ENCODE measurements at places on chromosomes 1 and 21.

DNA sequence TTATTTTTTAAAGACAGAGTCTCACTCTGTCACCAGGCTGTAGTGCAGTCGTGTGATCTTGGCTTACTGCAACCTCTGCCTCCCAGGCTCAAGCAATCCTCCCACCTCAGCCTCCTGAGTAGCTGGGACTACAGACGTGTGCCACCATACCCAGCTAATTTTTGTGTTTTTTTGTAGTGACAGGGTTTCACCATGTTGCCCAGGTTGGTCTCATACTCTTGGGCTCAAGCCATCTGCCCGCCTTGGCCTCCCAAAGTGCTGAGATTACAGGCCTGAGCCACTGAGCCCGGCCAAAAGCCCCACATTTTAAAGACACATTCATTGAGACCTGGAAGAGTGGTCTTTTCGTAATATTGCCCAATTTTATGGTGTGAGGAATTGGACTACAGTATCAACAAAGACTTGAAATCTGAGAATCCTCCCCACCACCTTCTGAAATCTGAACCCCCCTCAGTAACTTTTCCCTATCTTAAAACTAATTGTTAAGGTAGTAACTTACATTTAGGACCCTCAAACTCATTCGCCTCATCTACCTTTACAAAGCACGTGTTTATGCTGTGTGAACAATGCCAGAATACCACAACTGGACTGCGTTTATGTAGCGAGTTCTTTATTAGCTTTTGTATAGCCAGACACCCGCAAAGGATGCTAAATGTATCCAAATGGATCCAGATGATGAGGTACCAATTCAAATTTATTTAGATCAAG, 2.7 kb downstream of the ERRFI1 start:
- no peak overlapping the region for H3K4me3 ChIP-seq
- no peak overlapping the region for H3K27ac ChIP-seq
- no peak for DNase-seq
- H3K4me1 ChIP-seq: peaks cover 11% of the 10 kb centered on the region
- no peaks in the 10 kb centered on the region for H3K36me3 ChIP-seq
- H3K27me3 ChIP-seq: peaks cover 56% of the 10 kb centered on the region

DNA sequence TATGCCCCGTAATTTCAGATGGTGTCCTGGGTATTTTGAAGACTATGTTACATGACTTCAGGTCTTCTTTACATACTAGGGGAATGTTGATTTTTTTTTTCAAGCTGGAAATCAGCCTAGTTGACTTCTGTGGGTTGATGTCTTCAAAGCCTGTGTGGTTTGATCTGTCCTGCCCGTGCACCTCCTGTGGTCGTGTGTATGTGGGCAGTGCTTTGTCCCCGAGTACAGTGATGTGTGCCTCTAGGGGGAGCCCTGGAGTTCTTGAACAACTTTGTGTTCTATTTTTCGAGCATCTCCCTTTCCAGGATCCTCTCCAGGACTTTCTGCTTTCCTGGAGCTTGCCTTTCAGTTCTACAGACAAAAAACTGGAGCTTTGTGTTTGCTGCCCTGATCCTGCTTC, 28.9 kb downstream of the OBSCN start:
- no peaks in the 10 kb centered on the region for H3K4me1 ChIP-seq
- no peak overlapping the region for H3K27ac ChIP-seq
- peaks cover 74% of the 10 kb centered on the region for H3K36me3 ChIP-seq
- no peak for DNase-seq
- H3K27me3 ChIP-seq: no peaks in the 10 kb centered on the region
- H3K4me3 ChIP-seq: no peak overlapping the region

DNA sequence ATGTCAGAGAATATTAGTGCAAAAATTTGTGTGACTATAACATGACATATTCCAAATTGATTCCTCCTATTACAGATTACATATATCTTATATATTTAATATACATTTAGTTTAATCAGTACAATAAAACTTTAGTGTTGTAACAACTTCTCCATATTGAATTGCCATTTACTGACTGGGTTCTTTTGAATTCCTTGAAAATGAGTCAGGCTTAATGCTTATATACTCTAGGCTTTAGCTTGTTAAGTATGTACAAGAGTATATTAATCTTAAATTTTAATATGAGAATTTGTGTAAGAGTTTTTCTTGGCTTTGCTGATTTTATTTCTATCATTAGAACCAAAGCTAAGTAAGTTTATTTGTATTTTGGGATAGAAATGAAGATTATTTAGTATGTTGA, 40.3 kb downstream of the XPR1 start:
- no peak for DNase-seq
- no peak overlapping the region for H3K4me3 ChIP-seq
- H3K27ac ChIP-seq: no peak overlapping the region
- peaks cover 12% of the 10 kb centered on the region for H3K4me1 ChIP-seq
- peaks cover 42% of the 10 kb centered on the region for H3K36me3 ChIP-seq

DNA sequence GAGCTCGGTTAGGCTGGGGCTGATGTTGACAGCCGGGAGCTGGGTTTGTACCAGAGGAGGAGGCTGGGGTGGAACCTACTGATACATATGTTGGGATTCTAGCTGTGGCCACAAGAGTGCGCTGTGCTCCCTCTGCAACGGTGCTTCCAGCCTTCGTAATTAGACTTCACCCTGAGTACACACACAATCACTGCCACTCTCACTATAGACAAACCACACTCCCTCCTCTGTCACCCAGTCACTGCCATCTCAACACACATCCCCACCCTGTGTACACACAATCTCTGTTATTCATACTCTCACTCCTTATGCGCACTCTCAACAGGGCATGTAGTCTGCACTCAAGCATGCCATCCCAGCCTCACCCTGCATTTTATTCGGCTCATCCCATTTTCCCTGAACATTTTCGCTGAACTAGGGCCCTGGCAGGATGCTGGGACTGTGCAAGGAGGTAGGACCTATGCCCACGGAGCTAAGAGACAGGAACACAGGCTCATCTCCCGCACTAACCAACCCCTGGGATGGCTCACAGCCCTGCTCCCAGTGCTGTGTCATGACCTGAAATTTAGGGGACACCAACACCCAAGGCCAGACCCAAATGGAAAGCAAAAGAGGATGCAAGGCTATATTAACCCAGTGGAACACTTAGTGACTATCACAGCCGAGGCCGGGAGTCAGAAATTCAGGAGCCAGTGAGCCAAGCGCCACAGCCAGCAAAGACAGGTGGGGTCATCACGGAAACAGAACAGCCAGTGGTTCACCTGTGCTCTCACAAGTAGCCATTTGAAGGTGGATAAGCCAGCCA, 5.7 kb downstream of the GJB3 start:
- H3K4me3 ChIP-seq: no peak overlapping the region
- no peak overlapping the region for H3K27ac ChIP-seq
- peaks cover 8% of the 10 kb centered on the region for H3K4me1 ChIP-seq
- H3K36me3 ChIP-seq: no peaks in the 10 kb centered on the region

GRCh38 chr1:92755541-92756461, 29.1 kb downstream of the EVI5 start:
- no peak overlapping the region for H3K4me3 ChIP-seq
- peaks cover 10% of the 10 kb centered on the region for H3K27me3 ChIP-seq
- H3K4me1 ChIP-seq: no peaks in the 10 kb centered on the region
- DNase-seq: no peak
- no peak overlapping the region for H3K27ac ChIP-seq

GRCh38 chr1:54461731-54462596, 55.8 kb upstream of the SSBP3 start:
- H3K27ac ChIP-seq: no peak overlapping the region
- peaks cover under 1% of the 10 kb centered on the region for H3K27me3 ChIP-seq
- no peak for DNase-seq
- no peaks in the 10 kb centered on the region for H3K36me3 ChIP-seq
- H3K4me3 ChIP-seq: no peak overlapping the region
- H3K4me1 ChIP-seq: peaks cover 20% of the 10 kb centered on the region

DNA sequence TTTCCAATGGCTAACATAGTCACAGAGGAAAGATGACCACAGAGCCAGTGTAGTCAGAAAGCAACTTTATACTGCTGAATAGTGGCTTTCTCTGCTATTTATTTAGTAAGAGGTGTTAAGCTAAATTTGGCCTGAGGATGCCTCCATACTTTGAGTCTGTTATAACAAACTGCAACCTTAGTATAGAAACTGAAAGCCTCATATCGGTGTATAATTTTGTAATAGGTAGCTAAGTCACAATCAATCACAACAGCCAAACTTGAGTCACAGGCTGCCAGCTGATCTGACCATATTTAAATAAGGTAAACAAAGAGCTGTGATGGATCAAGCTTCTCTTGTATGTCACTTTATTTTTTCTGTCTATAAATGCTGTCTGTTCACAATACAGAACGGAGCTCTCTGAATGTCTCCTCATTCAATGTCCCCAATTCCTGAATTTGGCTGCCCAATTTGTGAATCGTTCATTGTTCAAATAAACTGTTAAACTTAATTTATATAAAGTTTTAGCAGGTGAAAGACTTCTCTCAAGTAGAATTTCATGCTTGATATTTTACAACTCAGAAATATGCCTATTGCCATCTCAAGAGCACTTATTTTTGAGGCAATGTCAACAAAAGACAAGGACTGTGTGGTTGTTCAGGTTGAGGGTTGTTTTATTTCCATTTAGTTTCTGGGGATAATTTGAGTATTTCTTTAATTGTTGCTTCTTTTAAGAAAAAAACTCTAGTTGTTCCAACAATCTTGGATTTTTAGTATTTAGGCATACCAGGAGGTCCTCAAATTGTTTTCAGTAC, 339.7 kb upstream of the B3GALT2 start:
- no peaks in the 10 kb centered on the region for H3K27me3 ChIP-seq
- H3K4me3 ChIP-seq: no peak overlapping the region
- no peak for DNase-seq
- H3K27ac ChIP-seq: no peak overlapping the region

DNA sequence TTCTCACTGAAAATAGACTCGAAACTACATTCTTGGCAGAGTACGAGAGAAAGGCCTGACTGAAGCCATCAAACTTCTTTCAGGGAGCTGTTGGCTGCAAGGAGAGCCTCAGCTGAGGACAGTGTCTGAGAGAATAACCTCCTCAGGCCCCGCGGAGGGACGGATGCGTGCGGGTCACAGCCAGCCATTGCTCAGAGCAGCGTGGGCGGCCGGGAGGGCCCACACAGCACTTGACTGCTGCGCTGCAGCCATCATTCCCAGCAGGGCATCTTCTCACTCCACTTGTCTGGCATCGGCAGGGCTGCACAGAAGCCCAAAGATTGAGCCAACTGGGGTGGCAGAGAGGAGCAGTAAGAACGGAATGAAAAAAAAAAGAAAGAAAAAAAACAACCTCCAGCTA, 113.5 kb downstream of the XCL2 start:
- no peak overlapping the region for H3K27ac ChIP-seq
- H3K36me3 ChIP-seq: no peaks in the 10 kb centered on the region
- peaks cover 10% of the 10 kb centered on the region for H3K4me1 ChIP-seq
- no peaks in the 10 kb centered on the region for H3K27me3 ChIP-seq
- no peak for DNase-seq

- H3K4me3 ChIP-seq: no peak overlapping the region
- no peaks in the 10 kb centered on the region for H3K27me3 ChIP-seq
- peaks cover 19% of the 10 kb centered on the region for H3K4me1 ChIP-seq
These were observed 71.9 kb downstream of the DTL start for GRCh38 chr1:212107481-212107880.

DNA sequence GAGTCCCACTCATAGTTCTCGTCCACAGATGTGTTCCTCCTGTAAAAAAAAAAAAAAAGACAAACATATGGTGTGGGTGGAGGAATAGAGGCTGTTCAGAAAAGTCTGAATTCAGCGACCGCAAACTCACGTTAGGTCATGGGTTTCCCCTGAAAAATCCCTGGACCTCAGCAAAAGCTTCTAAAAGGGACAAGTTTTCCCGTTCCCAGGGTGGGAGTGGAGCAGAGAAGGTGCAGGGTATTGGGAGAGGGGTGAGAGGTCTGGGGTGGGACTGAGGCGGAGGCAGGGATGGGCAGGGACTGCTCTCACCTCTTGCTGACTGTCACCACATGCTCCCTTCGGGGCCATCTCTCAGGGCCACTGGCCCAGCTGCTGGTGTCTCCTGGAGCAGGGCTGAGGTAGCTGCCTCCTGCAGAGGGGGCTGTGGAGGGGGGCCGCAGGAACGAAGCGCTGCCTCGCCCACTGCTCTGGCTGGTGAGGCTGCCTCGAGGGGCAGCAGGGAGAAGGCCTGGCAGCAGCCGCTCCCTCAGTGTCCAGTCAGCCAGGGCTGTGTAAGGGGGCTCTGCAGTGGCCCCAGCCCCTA, 2.6 kb upstream of the TAGLN2 start:
- DNase-seq: no peak
- H3K27me3 ChIP-seq: no peaks in the 10 kb centered on the region
- no peak overlapping the region for H3K4me3 ChIP-seq
- H3K36me3 ChIP-seq: peaks cover 19% of the 10 kb centered on the region
- H3K4me1 ChIP-seq: peaks cover 15% of the 10 kb centered on the region

DNA sequence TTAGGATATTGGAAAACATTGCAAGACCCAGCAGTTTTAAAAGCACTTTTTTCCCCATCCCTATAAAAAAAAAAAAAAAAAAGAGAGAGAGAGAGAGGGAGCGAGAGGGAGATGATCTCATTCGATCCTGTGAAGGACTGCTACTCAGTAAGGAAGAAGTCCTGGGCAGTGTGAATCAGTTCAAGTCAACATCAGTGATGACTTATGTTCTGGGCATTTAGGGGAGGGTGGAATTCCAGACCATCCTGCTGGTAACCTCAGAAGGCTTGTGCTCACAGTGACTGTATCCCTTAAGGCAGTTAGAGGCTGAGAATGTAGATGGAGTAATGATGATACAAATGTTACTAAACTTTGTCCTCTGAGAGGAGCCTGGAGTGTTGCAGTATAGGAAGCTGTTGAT, 151.4 kb downstream of the TGFB2 start:
- no peak overlapping the region for H3K4me3 ChIP-seq
- H3K27ac ChIP-seq: no peak overlapping the region
- H3K27me3 ChIP-seq: peaks cover 5% of the 10 kb centered on the region
- DNase-seq: no peak
- peaks cover 4% of the 10 kb centered on the region for H3K4me1 ChIP-seq
- H3K36me3 ChIP-seq: no peaks in the 10 kb centered on the region

GRCh38 chr21:23131177-23131576, 2133.0 kb downstream of the NCAM2 start:
- H3K27ac ChIP-seq: no peak overlapping the region
- H3K27me3 ChIP-seq: no peaks in the 10 kb centered on the region
- H3K4me1 ChIP-seq: no peaks in the 10 kb centered on the region
- H3K4me3 ChIP-seq: no peak overlapping the region
- no peaks in the 10 kb centered on the region for H3K36me3 ChIP-seq

DNA sequence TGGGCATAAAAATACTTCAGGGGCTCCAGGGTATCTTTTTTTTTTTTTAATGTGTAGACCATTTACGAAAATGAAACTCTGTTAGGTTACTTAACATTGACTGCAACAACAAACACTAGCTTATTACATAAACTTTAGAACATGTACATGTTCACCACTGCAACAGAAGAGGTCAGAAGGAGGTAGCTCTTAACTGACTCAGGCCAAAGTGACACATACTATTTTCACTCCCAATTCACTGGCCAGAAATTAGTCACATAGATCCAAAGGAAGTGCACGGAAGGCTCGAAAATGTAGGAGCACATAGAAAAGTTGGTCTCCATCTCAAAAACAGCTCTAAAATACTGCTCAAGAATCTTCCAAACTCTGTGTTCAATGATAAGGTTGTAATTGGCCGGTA, 107.2 kb downstream of the AKT3 start:
- no peaks in the 10 kb centered on the region for H3K27me3 ChIP-seq
- no peak overlapping the region for H3K27ac ChIP-seq
- peaks cover 4% of the 10 kb centered on the region for H3K36me3 ChIP-seq
- no peak overlapping the region for H3K4me3 ChIP-seq
- peaks cover 6% of the 10 kb centered on the region for H3K4me1 ChIP-seq
- no peak for DNase-seq
